ENCODE measurements at places on chromosomes 12 and 14.

- DNase-seq: peak; percentile 50
These were observed 53.8 kb downstream of the SSH1 start for GRCh38 chr12:108803428-108804105.

GRCh38 chr14:27995691-27996090, 770.9 kb upstream of the FOXG1 start:
- no peak for DNase-seq

DNA sequence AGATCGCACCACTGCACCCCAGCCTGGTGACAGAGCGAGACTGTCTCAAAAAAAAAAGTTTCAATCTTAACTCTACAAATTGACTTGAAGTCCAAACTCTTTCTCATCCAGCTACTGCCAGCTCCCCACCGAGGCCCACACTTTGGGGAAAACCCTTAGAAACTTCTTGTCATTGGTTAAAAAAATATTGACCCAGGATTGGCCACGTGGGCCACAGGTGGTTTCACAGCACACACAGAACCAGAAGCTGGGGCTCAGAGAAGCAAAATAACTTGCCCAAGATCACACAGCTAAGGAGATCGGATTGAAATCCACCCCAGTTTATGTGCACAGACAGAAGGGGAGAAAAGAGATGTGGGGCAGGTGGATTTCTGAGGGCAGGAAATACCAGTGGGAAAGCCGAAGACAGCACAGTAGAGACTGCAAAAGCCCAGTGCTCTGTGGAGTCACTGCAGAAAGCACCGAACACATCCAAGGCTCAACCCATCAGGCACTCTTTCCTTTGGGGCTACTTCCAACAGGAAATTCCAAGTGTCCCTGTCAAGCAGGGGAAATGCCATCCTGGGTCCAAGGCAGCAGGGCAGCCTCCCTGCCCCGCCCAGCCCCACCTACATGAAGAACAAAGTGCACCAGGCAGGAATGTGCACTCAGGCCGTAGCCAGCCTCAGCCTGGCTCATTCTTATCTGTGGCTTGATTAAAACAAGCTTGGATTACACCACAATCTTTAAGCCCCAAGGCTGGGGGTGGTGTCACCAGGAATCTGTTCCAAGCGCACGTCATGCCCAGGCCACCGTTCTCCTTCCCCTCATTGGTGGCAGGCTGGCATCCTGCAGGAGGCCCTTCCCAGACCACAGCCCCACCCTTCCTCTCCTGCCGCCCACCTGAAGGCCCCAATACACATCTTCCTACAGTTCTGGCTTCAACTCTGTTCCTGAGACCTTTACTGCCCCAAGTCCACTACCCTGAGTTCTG, 72.5 kb downstream of the ITPK1 start:
- DNase-seq: no peak

DNA sequence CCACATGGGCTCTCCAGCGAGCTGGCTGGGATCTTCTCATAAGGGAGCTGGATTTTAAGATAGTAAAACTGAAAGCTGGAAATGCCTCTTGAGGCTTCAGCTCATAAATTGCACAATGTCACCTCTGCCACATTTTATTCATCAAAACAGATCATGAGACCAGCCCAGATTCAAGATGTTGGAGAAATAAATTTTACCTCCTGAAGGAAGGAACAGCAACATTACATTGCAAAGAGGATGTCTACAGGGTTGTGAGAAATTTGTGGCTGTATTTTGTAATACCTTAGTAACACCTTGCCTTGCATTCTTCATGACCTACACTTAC, 43.1 kb upstream of the KRR1 start:
- DNase-seq: no peak

DNA sequence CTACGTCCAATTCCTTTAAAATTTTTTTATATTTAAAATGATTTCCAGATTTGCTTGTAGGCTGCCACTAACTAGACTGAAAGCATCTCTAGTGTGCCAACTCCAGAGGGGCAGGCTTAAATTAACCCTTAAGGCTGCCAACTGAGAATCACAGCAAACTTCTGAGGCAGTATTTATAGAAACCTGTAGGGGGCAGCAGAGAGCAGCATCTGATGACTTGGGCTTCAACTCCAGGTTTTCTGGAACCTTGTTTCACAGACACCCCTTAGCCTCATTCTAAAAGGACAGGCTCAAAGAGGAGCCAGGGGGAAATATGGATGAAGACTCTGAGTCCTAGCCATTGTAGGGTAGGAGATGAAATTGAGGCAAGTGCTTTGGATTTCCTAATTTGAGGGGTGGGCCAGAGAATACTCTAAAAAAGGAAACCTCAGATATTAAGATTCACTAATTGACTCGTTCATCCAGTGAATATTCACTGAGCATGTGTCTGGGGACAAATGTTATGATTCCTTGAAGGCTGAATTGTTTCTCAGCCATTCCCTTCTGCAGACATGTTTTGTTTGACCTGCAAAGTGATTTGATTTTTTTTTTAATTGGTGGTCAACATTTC, 63.3 kb upstream of the HSPB8 start:
- no peak for DNase-seq

- peak; percentile 25 for DNase-seq
These were observed 450 bp downstream of the BLTP3B start for GRCh38 chr12:100141998-100142850.

- no peak for DNase-seq
These were observed 211.0 kb upstream of the NUDT4 start for GRCh38 chr12:93166541-93167307.

- peak; percentile 30 for DNase-seq
These were observed 589 bp upstream of the HVCN1 start for GRCh38 chr12:110689281-110690126.

DNA sequence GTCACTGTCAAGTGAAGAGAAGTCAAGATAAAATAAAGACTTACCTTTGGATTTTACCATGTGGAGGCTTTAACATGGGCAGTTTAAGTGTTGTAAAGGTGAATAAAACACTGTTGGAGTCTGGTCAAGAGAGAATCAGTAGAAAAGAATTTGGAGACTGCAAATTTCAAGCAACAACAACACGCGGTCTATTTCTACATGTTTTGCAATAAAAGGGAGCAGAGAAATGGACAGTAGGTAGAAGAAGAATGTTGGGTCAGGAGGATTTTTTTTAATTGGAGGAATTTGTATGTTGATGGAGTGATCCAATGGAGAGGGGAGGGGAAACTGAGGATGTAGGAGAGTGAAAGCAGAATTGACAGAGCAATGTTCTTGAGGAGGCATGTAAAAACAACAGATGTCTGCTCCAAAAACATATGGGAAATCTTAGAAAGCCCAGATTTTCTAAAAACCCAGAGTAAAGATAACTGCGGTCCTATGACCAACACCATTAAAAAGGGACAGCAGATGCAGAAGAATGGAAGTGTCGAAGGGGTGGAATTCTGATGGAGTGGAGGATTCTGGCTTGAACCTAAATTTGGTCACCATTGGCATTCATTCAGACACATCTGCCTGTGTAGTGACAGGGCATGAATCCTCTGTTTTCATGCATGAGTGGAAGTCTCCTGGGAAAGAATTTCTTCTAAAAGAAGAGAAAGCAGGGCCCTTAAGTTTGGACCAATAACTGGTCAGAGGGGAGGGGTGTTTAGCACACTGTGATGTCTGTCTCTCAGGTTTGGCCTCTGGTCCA, 68.0 kb upstream of the OSBPL8 start:
- DNase-seq: no peak

DNA sequence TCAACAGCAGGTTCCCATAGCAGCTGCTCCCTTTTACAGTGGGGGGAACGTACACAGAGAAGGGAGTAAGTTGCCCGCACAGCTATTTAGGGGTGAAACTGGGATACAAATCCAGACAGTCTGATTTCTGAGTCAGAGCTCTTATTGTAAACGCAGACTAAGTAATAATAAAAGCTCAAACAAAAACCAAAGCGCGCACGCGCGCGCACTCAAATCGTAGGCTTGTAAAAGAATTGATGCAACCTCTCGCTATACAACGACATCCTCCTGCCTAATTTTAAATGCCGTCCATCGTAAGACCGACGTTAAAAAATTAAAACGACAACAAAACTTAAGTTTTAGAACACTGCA, 747 bp upstream of the DACT1 start:
- peak; percentile 32 for DNase-seq

- DNase-seq: no peak
These were observed 188.9 kb upstream of the BTG1 start for GRCh38 chr12:92334552-92334951.

DNA sequence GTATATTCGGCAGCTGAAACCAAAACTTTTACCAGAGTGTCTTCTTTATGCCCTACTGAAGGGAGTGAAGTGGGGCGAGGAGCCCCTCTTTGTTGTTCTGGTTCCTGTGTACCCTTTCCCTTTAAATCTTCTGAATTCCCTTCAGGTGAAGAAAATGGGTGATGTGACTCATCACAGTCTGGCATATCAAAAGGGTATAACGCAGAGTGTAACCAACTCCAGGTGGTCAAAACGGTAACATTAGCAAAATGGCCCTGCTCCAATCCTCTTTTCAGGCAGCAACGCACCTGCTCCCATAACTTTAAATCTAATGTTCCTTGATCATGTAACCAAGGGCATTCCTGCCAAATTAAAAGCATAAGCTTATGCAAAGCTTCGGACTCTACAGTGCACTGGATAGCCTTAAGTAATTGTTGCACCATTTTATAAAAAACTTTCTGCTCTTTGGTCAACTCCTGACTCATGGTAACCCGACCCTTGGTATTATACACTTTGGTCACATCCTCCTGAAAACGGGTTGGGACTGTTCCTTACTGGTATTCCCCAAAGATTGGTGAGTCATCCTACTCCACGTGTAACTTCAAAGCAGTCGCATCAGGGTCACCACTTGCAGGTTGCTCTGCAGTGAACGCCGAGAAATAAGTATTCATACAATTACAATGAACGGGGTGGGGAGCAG, 83.1 kb downstream of the KCNMB4 start:
- no peak for DNase-seq

DNA sequence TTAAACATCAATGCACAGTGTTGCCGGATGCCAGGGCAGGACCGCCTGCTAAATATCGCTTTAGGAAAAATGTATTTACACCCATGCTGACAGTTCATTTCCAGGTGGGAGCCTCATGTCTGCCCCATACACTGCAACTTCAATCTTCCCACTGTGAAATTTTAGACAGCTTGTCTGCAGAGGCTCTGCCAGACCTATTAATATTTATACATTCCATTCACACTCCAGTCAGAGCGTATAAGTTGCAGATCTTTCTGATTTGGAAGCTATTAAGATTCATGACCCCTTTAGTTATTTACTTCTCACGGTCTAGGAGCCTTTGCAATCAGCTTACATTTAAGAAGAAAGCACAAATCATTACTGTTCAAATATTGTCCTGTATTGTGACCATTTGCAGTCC, 357.4 kb downstream of the ATP23 start:
- DNase-seq: no peak

GRCh38 chr14:63770187-63770807, 42.4 kb upstream of the SGPP1 start:
- no peak for DNase-seq

DNA sequence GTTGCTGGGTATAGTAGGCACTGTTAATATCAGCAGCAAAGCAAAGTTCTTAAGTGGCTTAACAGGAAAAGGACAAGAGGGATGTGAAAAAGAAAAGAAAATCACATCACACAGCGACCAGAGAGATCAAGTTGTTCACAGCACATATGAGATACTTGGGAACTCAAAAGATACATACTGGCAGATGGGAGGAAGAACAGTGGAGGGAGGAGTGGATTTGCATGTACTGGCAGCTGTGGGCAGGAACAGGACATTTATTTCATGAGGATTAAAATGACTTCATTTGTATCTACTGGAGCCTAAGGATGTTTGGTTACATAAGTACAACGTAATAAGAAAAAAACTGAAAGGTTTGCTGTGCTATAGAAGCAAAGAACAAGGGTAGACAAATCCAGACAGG, 136.5 kb upstream of the IFNG-AS1 start:
- no peak for DNase-seq

DNA sequence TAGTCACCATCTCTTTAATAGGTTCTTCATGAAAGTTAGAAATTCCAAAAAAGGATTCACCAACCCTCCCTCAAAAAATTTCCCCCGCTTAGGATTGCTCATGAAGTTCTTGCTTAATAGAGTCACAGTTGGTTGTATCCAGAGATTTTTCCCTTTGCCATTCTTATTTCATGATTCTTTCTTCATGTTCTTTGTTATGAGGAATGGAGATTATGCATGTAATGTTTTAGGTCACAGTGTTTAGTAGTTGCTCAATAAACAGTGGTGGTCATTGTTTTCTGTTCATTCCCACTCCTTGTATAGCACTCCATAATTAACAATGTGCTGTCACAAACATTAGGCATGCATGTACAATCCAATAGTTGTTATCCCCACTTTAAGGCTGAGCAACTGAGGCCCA, 51.2 kb upstream of the RTRAF start:
- DNase-seq: no peak

- no peak for DNase-seq
These were observed 136.3 kb upstream of the PLEKHG7 start for GRCh38 chr12:92566448-92567019.

- no peak for DNase-seq
These were observed 12.6 kb downstream of the C12orf43 start for GRCh38 chr12:121003650-121004049.

DNA sequence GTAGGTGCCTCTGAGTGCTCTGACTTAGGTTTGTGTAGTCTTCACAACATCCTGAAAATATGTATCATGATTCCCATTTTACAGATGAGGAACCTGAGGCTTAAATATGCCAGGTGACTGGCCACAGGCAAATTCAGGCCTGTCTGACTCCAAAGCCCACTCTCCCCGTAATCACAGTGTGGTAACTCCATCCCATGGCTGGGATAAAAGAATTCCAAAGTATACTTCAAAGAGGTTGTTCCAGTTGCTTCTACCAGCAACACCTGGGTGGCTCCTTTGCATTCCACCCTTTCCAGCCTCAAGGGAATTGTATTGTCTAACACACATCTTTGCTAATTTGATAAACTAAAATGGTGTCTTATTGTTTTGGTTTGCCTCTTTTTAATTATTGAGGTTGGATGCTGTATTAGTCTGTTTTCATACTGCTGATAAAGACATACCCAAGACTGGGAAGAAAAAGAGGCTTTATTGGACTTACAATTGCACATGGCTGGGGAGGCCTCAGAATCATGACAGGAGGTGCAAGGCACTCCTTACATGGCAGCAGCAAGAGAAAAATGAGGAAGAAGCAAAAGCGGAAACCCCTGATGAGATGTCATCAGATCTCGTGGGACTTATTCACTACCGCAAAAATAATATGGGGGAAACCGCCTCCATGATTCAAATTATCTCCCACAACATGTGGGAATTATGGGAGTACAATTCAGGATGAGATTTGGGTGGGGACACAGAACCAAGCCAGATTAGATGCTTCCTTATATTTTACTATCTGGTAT, 9.9 kb upstream of the CHST11 start:
- no peak for DNase-seq

- no peak for DNase-seq
These were observed 4.0 kb downstream of the MAPKAPK5 start for GRCh38 chr12:111846016-111846415.

All from stimulated activated CD4-positive, alpha-beta T cell treated with anti-CD3 and anti-CD28 coated beads, Interleukin-4, amount 100 ng/mL, for 48 hours (primary cell).